M059J (cell line): ENCODE measurements at places on chromosomes 11 and 22. TPM values are rescaled to one million over a fixed set of nuclear protein-coding genes. Genes with fewer than 3 reads are reported as not detected.

Gene TMEM86A
- total RNA-seq = 0.94 and 1.1 TPM in 2 replicates

Gene SAA4
- total RNA-seq = not detected in 2 replicates

Gene PRRG4
- total RNA-seq = 4.4 and 4.7 TPM in 2 replicates

Gene OR8D1
- not detected in 2 replicates for total RNA-seq

Gene SCN4B
- 17.2 and 26.1 TPM in 2 replicates for total RNA-seq

Gene TSGA10IP
- total RNA-seq = not detected in 2 replicates

Gene HBE1
- 2.2 and 7.0 TPM in 2 replicates for total RNA-seq

Gene SLCO2B1
- total RNA-seq = 0.74 TPM in 1 of 2 replicates, not detected in the other

Gene PANX2
- 0.54 and 3.3 TPM in 2 replicates for total RNA-seq

Gene TBX10
- not detected in 2 replicates for total RNA-seq

Gene EXPH5
- 2.3 and 2.7 TPM in 2 replicates for total RNA-seq

Gene SCGB1C1
- not detected in 2 replicates for total RNA-seq

Gene MMP8
- total RNA-seq = not detected in 2 replicates

Gene ACTN3
- total RNA-seq = not detected in 2 replicates

Gene CCND1
- 76.0 and 91.0 TPM in 2 replicates for total RNA-seq

Gene GAL3ST1
- total RNA-seq = not detected in 2 replicates

Gene PLA2G3
- not detected in 2 replicates for total RNA-seq

Gene RBMXL2
- not detected in 2 replicates for total RNA-seq

Gene PGA5
- total RNA-seq = not detected in 2 replicates

Gene VSIG10L2
- not detected in 2 replicates for total RNA-seq

Gene CHADL
- not detected in 2 replicates for total RNA-seq

Gene LRRC55
- total RNA-seq = not detected in 2 replicates

Gene FAT3
- 1.2 and 5.8 TPM in 2 replicates for total RNA-seq

Gene HORMAD2
- total RNA-seq = 0.22 TPM in 1 of 2 replicates, not detected in the other

Gene PI4KA
- total RNA-seq = 11.1 and 23.8 TPM in 2 replicates

Gene MADD
- 13.3 and 25.1 TPM in 2 replicates for total RNA-seq

Gene P2RX6
- 2.1 and 3.6 TPM in 2 replicates for total RNA-seq

Gene MPZL2
- total RNA-seq = 13.6 and 19.6 TPM in 2 replicates

Gene CECR2
- total RNA-seq = not detected in 2 replicates

Gene TNNT3
- not detected in 2 replicates for total RNA-seq

Gene NPTXR
- 0.76 and 1.9 TPM in 2 replicates for total RNA-seq

Gene ZFP91
- total RNA-seq = 59.8 and 88.9 TPM in 2 replicates

Gene FADS1
- total RNA-seq = 57.7 and 69.5 TPM in 2 replicates

Gene CRYBB3
- not detected in 2 replicates for total RNA-seq

Gene TANGO2
- total RNA-seq = 34.0 and 36.1 TPM in 2 replicates

Gene CYTH4
- 0.25 and 0.27 TPM in 2 replicates for total RNA-seq

Gene PLA2G6
- 0.96 TPM in 1 of 2 replicates, not detected in the other for total RNA-seq

Gene ABTB2
- total RNA-seq = 1.8 and 3.2 TPM in 2 replicates

Gene TESMIN
- total RNA-seq = 5.5 and 12.8 TPM in 2 replicates

Gene TMEM25
- total RNA-seq = 20.9 and 22.0 TPM in 2 replicates

Gene RIMBP3C
- 0.17 and 1.2 TPM in 2 replicates for total RNA-seq

Gene OR56A1
- not detected in 2 replicates for total RNA-seq

Gene OR51B4
- 2.0 TPM in 1 of 2 replicates, not detected in the other for total RNA-seq
